ENCODE measurements at places on chromosomes 12 and 14.

DNA sequence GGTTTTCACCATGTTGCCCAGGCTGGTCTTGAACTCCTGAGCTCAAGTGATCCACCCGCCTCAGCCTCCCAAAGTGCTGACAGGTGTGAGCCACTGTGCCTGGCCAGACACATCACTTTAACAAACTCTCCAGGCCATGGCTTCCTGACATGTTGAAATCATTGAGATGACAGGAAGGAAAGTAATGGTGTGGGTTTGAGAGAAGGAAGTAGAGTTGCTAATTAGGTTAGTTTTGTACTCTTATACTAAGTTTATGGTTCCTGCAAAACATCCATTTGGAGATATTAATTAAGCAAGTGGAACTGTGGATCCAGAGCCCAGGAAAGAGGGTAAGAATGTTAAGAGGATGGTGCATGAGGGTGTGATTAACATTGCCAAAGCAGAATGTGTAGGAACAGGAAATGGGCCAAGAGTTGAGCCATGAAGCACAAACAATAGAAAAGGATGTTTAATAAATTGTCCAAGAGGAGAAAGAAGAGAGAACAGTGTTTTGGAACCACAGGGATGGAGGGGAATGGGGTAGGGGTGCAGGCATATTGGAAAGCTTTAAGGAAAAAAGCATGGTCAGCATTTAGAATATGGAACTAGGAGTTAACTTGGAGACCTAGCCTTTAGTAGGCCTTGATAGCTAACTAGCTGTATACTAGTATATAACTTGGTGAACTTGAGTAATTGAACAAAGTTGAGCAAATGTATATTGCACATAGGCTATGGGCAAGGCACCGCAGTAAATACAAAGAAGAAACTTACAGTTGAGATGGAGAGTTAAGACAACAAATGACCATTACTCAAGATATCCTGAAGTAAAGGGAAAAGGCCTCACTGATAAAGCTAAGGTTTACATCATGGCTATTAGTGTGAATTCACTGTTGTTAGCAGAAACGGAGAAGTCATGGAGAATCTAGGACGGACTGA lies 91.3 kb upstream of the DNM1L start:
- no peak for DNase-seq

- DNase-seq, result no peak
These were observed 6.0 kb downstream of the GALNT9 start for GRCh38 chr12:132323171-132324010.

- peak; percentile 8 for DNase-seq
These were observed 397.1 kb downstream of the MDGA2 start for GRCh38 chr14:47278233-47278842.

DNA sequence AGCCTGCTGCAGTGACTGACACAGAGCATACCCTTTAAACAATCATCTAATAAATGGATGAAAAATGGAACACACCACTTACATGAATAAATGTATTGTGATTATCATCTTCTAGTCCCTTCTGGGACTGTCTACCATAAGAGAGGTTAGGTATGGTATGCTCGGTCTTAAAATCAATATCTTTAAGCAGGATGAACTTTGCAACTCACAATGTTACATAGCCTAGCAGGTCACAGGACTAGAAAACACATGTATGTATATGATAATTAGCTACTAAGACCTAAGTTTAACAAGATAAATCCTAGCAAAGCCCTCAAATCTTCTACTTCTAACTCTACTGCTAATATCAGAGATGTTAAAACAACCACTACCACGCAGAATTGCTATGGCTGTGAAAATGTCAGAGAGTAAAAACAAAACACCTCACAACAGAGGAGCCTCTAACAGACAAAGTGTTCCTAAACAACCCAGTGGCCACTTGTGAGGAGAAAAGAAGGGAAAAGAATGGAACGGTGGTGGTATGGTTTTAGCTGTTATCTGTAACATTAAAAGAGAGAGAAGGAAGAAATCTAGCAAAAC lies 139.4 kb downstream of the STXBP6 start:
- no peak for DNase-seq

GRCh38 chr14:68961781-68962584 lies 17.1 kb downstream of the ACTN1 start:
- no peak for DNase-seq

DNA sequence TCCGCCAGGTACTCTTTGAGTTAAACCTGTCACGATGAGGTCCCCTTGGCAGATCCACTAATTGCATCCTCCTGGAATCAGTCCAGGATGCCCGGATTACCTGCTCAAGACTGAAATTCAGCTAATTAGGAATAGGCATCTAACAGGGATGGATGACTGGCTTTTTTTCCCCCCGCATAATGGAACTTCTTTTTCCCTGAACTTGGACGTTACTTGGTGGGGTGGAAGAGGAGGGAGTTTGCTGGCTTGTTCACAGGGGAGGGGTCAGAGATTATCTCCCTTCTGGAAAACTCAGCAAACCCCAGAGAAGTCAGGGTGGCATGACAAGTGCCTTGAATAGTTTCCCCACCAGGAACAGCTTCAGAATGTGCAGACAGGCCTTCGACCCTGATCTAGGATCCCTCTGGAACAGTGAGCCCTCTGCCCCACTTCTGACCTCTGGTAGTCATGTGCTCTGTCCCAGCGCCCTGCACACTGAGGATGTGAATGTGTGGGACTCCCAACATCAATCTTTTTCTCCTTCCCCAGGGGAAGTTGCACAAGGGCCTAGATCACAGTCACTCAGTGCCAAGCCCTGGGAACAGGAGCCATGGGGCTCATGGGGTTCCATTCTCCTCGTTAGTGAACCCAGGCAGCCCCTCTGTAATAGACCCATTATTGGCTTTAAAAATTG lies 142.5 kb downstream of the SMOC1 start:
- no peak for DNase-seq

GRCh38 chr12:94717656-94718055 lies 67.3 kb upstream of the TMCC3 start:
- DNase-seq, result no peak

DNA sequence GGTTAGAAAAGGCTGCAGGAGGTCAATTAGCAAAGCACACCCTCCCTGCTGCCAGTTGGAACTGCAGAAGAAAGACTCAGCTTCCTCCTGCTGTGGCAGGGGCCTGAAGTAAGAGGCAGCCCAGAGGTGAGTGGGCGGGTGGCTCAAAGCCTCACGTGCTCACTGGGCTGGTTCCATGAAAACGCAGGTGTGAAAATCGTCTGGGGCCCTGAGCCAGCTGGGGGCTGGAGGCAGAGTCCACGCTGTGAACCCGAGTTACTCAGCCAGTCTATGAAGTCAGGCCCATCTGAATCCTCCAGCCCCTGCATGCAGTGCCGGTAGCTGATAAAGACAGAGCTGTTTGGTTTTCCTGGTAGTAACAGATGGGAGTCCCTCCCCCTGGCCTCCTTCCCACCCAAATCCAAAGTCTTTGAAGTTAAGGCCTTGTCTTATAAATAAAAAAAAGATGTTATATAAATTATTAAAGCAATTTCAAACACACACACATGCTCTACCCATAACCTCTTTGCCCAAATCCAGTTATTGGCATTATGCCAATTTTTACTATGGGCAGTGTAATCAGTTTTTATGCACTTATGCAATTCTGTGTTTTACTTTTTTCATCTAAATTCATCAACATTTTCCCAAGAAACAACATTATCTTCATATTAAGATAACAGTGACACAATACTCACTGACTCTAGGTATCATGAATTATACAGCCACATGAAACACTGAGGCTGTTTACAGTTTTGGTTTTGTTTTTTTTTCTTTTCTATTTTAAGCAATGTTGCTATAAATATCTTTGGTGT lies 57.9 kb upstream of the PNMA1 start:
- DNase-seq, result peak; percentile 71

GRCh38 chr14:61003571-61003970 lies 22.5 kb downstream of the SLC38A6 start:
- DNase-seq, result no peak

DNA sequence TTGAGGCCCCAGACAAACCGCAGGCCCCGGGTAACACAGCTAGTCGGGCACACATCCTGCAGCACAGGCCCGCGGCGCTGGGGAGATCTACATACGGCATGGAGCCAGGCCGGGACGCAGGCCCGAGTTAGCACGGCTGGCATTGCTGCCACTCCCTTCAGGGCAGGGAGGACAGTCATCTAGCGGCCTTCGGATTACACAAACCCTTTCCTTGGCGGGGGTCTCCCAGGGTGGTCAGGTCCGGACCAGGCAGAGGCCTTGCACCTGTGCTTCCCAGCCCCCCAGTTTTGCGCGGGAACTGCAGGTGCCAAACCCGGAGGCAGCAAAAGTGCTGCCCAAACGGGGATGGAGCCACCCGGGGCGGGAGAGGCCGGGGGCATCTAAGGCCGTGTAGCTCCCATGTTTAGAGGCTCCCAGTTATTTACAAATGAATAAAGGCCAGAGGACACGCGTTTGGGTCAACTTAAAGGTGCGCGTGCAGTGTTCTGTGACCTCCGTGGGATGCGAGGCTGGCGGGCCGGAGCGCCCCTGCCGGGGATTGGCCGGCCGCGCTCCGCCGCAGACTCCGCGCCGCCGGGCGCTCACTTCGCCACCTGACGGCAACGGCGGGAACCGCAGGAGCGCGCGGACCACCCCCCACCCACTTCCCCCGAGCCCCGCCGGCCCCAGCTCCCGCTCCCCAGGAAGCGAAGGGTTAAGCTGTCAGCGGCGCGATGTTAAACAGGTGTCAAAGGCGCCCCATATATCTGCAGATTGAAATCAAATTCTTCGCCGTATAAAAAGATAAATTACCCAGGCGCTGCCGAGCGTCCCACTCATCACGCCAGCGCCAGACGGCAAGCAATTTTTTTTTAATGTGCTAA lies 18.1 kb downstream of the VSX2 start:
- DNase-seq, result peak; percentile 69

DNA sequence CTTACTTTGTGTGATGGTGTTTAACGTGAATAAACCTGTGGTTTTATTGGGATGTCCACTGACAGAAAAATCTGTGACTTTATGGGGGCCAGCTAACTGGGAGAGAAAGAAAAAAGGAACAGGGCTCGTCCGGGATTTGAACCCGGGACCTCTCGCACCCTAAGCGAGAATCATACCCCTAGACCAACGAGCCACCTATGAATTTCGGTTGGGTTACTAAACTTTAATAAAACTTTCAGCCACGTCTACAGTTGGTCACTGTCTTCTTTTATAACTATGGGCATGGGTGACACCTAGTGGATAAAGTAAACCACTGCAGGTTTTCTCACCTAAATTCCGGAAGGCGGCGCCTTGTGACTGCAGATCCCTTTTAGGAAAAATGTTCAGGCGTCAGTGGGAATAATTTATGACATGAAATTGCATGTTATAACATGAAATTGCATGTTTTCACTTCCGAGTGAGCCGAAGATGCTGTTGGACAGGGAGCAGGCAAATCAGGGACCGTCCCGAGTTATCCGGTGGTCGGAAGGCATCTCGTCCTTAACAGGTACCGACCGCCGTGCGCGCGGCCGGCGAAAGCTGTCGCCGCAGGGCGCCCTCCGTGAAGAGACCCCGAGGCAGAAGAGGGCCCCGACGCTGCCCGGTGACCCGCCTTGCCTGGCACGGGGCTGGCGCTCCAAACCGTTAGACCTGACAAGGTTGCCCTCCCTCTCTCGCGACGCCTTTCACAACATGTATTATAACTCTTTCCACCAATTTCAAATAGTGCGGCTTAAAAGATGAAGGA lies 18.2 kb upstream of the RNASE12 start:
- DNase-seq, result peak; percentile 39

DNA sequence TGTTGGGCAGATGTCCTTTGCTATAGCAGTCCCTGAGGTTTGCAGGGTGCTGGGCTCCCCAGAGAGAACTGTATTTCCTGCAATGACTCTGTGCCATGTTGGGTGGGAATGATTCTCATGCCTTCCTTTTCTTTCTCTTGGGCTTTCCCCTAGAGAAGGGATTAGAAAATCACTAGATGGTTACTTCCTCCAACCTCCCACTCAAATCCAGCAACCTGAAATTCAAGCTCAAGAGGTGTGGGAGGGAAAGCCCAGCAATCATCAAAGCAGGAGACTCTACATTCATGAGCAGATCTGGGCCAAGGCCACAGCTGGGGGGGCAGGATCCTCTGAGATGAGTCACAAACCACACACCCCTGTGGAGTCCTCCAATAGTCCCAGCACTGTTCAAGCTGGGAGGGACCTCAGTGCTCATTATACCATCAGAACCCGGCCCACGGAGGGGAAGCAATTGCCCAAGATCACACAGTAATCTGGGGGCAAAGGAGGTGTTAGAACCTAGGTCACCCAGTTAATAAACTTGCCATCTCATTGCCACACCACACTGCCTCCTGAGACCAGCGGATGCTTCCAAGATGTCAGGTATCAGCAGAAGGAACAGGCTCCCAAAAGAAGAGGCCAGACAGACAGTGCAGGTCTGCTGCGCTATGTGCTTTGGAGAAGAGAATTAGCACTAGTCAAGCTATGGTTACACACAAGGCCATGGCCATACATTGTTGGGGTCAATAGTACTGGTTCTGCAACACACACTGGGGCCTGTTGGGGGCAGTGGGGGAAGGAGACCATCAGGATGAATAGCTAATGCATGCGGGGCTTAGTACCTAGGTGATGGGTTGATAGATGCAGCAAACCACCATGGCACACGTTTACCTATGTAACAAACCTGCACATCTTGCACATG lies 65.7 kb downstream of the TTC9 start:
- no peak for DNase-seq

- DNase-seq, result peak; percentile 75
These were observed 16.5 kb downstream of the SELPLG start for GRCh38 chr12:108616941-108617858.

DNA sequence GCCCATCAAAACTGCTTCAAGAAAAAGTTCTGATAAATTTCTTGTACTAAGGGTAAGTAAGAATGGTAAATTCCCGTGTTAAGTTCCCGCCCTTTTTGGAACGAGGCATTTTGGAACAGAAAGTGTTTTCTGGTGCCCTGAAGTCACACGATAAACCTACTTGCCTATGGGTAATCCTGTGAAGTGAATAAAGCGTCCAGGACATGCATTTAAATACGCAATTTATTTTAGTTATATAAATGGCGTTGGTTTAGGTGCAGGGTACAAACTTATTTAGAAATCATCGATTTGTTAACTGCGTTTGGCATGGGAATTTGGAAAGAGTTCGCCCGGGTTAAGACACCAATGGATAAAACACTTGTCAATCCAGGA lies 715 bp upstream of the RAP1B start:
- no peak for DNase-seq

- DNase-seq, result peak; percentile 99
These were observed 19.7 kb upstream of the FOS start for GRCh38 chr14:75258803-75259509.

DNA sequence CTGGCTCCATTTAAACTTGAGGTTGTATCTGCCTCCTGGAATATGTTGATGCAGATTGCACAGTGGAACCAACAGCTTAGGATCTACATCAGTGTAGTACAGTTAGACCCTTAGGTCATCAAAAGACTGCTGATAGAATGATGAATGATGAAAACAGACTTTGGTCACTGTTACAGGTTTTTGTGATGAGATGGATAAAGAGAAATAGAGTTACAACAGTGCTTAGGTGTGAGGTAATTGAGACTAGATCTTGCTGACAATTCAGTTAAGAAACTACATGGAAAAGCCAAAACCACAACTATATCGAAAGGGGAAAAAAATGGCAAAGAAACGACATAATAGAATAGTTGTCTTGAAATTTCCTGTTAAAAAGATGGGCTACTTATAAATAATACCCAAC lies 145.7 kb upstream of the LMNTD1 start:
- no peak for DNase-seq

Measured in stimulated activated CD4-positive, alpha-beta T cell treated with anti-CD3 and anti-CD28 coated beads, Interleukin-4, amount 100 ng/mL, for 1 hour (primary cell).